ENCODE measurements at places on chromosomes 4 and X. TPM values are rescaled to one million over a fixed set of nuclear protein-coding genes. Genes with fewer than 3 reads are reported as not detected.

- no peaks in the 10 kb centered on the region for H3K4me1 ChIP-seq
- H3K27ac ChIP-seq, result no peak overlapping the region
- DNase-seq, result no peak
- no peaks in the 10 kb centered on the region for H3K36me3 ChIP-seq
Measured at GRCh38 chr4:31408121-31408520, 688.0 kb downstream of the PCDH7 start.

GRCh38 chrX:103533511-103534216 is 14.4 kb upstream of the RAB40A start:
- peak overlapping the region; percentile 67 for H3K4me3 ChIP-seq
- no peak overlapping the region for H3K27ac ChIP-seq
- no peaks in the 10 kb centered on the region for H3K36me3 ChIP-seq
- DNase-seq, result peak; percentile 52
- H3K4me1 ChIP-seq, result peaks cover 5% of the 10 kb centered on the region

VSIG4 gene
- not detected for polyA plus RNA-seq

HSD17B13 gene
- not detected for polyA plus RNA-seq

APOO gene
- 18.4 TPM for polyA plus RNA-seq

DNA sequence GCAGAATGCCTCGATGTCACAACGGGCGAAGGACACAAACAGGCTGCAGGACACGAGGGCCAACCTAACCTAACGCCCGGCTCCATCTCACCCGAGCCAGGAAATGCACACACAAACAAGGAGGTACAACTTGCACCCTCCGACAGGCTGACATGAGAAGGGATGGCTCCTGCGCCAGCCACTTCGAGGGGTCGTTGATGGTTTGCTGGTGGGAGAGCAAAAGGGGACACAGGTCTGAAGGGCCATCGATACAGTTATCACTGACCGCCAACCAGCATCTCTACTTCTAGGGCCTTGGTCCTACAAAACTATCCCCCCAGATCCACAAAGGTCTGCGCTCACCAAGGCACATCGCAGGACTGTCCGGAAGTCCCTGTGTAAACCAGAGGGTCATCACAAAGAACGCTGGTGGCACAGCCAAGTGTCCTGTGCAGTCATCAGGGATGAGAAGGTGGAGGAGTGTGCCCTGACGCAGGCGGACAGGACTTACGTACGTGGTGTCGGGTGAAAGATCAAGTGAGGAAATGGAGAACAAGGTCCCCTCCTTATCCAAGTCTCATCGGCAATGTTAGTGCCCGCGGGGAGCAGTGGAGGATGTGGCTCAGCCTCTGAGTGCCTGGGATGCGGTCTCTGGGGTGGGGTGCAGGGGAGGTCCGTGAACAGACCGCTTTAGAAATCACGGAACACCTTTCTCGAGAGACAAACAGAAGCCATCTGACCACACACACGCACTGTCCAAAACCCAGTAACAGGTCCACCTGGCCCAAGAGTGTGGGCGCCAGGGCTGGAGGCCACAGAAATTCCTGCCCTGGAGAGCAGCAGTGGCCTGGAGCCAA is 7.0 kb downstream of the MXD4 start:
- DNase-seq, result no peak
- no peaks in the 10 kb centered on the region for H3K27me3 ChIP-seq
- no peak overlapping the region for H3K4me3 ChIP-seq
- no peaks in the 10 kb centered on the region for H3K36me3 ChIP-seq

TMEM150C gene
- not detected for polyA plus RNA-seq

DNA sequence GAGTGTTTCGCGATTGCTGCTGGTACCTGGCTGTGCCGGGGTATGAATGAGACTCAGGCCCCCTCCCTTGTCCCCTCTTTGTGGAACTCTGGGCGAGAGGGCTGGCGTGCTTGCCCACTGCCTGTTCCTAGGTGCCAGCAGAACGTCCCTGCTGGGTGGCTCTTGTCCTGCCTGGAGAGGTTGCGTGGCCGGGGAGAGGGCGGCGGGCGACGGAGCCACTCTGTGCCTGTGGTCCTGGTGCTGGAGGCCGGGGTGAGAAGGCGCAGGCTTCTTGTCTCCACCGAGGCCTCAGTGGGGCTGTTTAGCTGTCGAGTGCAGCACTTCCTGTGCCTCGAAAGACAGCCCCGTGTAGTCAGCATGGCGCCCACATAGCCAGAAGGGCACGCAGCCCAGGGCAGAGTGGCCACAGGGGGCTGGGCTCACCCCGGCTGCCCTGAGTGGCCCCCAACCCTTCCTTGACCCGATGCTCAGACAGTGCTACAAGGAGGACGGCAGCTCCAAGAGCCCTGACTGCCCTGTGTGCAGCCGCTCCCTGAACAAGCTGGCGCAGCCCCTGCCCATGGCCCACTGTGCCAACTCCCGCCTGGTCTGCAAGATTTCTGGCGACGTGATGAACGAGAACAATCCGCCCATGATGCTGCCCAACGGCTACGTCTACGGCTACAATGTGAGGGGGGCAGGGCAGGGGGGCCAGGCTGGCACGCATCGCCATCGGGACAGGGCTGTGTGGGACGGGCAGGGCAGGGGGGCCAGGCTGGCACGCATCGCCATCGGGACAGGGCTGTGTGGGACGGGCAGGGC is 8.9 kb upstream of the UVSSA start:
- peaks cover 14% of the 10 kb centered on the region for H3K36me3 ChIP-seq
- DNase-seq, result no peak
- peak overlapping the region; percentile 73 for H3K27ac ChIP-seq
- no peak overlapping the region for H3K4me3 ChIP-seq
- no peaks in the 10 kb centered on the region for H3K27me3 ChIP-seq

NRK gene
- not detected for polyA plus RNA-seq

DNA sequence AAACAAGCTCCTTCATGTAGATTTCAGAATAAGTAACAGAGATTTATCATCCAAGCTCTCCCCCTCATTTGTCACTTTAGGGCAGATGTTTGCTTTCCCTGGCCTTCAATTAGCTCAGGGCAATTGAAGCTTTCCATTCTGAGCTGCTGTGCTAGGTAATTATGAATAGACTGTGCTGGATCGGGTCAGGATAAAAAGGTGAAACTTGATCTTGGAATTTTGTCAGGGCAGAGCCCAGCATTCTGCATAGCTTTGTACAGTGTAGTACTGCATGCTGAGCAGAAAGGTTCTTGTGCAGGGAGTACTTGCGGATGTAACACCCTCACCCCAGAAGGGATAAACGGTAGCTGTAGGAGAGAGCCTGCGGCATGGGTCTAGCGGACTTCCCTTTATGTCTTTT is 64.0 kb upstream of the CLDN34 start:
- no peak overlapping the region for H3K27ac ChIP-seq
- DNase-seq, result no peak

DNA sequence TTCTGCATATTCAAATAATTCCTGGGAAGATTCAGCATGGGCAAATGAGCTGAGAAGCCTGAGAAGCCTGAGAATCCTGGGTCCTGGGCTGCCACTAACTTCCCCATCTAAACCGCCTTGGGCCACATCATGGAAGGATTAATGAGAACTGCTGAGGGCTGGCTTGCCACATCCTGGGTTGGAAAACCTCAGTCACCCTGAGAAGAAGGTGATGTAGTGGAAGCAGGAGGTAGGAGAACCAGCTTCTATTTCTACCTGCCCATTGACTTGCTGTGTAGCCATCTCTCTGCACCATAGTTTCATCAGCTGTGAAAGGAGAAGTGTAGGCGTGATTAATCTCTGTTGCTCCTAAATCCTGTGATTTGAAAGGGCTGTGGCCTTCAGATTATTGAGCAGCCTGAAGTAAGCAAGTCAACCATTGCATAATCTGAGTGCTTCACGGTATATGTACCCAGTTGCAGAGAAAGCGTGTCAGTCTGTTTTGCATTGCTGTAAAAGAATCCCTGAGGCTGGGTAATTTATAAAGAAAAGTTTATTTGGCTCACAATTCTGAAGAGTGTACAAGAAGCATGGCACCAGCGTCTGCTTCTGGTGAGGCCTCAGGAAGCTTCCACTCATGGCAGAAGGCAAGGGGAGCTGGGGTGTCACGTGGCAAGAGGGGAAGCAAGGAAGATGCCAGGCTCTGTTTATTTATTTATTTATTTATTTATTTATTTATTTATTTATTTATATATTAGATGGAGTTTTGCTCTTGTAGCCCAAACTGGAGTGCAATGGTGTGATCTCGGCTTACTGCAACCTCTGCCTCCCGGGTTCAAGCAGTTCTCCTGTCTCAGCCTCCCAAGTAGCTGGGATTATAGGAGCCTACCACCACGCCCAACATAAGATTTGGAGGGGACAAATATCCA is 140.9 kb upstream of the ATP6AP2 start:
- H3K36me3 ChIP-seq, result no peaks in the 10 kb centered on the region
- no peak overlapping the region for H3K4me3 ChIP-seq
- H3K4me1 ChIP-seq, result no peaks in the 10 kb centered on the region
- no peak for DNase-seq

MAGIX gene
- not detected for polyA plus RNA-seq

SUPT20HL1 gene
- polyA plus RNA-seq, result not detected

- DNase-seq, result no peak
- no peak overlapping the region for H3K4me3 ChIP-seq
- H3K4me1 ChIP-seq, result peaks cover 18% of the 10 kb centered on the region
- peaks cover 3% of the 10 kb centered on the region for H3K27me3 ChIP-seq
- no peaks in the 10 kb centered on the region for H3K36me3 ChIP-seq
- H3K27ac ChIP-seq, result no peak overlapping the region
Measured at GRCh38 chr4:16124232-16124631, 40.4 kb upstream of the PROM1 start.

- H3K27me3 ChIP-seq, result peaks cover 28% of the 10 kb centered on the region
- no peak for DNase-seq
- H3K4me1 ChIP-seq, result no peaks in the 10 kb centered on the region
- no peak overlapping the region for H3K27ac ChIP-seq
- H3K36me3 ChIP-seq, result no peaks in the 10 kb centered on the region
Measured at GRCh38 chr4:84470204-84470785, 28.8 kb downstream of the NKX6-1 start.

HMX1 gene
- polyA plus RNA-seq, result not detected

CXCL5 gene
- polyA plus RNA-seq, result 0.53 TPM
